ENCODE measurements at places on chromosomes 2 and 18.
A peak's percentile ranks its signal among the peaks of the same experiment; 100 is the strongest.

DNA sequence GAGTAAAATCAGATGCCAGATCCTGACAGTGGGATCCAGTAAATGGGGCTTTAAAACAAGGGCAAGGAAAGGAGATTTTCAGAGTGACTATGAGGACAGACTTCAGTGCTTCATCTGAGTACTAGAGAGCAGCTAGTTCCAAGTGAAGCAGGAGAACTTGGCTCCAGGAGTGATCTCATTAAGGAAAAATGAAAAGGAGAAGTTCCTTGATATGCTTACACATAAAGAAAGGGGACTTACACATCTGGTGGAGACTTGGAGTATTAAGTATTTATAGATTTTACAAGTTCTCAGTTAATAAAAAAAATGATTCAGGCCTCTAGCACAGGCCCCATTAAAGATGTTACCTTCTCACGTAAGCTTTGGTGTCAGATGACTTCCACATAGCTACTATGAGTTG is 105.8 kb downstream of the ICOS start:
- no peak for DNase-seq

- DNase-seq, result peak; percentile 30
Measured at GRCh38 chr2:232789082-232789481, 12.7 kb upstream of the KCNJ13 start.

GRCh38 chr2:38192976-38193375 is 117.0 kb upstream of the CYP1B1 start:
- DNase-seq, result no peak

GRCh38 chr2:120546048-120546864 is 189.4 kb upstream of the GLI2 start:
- DNase-seq, result no peak

- no peak for DNase-seq
Measured at GRCh38 chr2:156151351-156151750, 181.2 kb downstream of the NR4A2 start.

- no peak for DNase-seq
Measured at GRCh38 chr18:58290116-58290695, 246.2 kb downstream of the NEDD4L start.

DNA sequence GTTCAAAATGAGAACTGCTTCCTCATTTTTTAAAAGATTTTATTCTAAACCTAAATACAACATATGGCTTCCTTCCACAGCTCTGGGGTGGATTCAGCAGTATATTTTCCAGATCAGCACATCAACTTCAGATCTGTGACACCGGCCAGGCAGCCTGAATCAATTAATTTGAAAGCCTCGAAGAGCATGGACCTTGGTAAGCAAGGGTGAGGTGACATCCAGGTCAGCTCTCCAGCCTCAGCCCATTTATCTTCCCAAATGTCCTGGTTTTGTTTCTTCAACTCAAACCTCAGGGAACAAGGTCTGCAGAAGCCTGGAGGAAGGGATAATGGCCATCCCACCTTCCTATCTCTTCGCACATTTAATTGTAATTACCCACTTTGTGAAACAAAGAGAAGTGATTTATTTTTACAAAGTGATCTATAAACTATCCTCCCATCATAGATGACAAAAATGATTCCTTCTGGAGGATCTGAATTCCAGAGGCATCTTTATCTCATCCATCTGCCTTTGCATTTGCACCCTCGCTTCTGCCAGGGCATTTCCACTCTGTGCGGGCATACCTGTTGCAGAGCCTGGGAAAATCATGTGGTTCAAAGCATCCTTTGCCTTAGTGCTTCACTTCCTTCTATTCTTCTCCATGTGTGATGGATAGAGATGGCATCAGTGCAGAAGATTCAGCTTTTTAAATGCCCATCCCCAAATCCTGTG is 489.0 kb upstream of the NRP2 start:
- DNase-seq, result no peak

GRCh38 chr2:168694866-168695265 is 107.6 kb upstream of the NOSTRIN start:
- peak; percentile 40 for DNase-seq

DNA sequence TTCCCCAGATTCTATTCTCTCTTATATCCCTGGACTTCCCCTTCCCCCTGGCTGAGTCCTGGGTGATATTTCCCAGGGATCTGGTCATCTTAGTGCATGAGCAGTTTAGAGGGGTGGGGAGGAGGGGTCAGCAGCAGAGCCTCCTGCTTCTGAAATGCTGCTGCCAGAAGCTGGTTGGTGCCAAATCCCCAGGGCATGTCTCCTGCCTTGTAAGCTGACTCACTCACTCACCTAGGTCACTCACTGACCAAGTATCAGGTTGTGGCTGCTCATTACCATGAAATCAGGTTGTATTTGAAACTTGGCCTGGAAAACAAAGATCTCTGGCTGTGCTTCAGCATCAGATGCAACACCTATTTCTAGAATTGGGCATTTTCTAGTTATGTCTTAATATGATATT is 14.3 kb downstream of the GPR39 start:
- DNase-seq, result no peak

GRCh38 chr2:47238638-47239037 is 83.5 kb upstream of the STPG4 start:
- DNase-seq, result no peak

DNA sequence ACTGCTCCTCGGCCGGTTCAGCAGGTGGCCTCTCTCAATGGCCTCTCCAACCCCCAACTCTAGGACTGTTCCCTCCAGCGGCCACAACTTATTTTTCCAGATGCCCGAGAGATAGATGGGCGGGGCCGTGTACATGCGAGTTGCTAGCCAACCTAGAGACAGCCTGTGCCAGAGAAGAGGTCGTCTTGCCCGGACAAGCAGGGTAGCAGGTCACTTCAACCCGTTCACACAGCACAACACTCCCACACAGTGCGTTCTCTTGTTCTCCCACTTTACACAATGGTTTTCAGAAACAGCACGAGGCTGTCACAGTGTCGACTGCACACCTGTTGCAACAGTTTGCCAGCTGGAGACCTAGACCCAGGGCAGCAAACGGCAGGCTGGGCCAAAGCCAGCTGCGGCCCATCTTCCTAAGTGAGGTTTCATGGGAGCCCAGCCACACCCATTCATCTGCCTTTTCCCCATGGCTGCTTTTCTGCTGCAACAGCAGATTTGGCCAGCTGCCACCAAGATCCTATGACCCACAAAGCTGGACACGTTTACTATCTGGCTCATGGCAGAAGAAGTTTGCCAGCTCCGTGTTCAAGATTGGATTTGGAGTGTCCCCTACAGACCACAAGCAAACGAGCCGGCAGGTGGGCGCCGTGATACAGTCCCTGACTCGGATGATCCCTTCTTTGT is 7.3 kb upstream of the PRLH start:
- no peak for DNase-seq

GRCh38 chr2:105736145-105736544 is 8.6 kb upstream of the NCK2 start:
- DNase-seq, result no peak

DNA sequence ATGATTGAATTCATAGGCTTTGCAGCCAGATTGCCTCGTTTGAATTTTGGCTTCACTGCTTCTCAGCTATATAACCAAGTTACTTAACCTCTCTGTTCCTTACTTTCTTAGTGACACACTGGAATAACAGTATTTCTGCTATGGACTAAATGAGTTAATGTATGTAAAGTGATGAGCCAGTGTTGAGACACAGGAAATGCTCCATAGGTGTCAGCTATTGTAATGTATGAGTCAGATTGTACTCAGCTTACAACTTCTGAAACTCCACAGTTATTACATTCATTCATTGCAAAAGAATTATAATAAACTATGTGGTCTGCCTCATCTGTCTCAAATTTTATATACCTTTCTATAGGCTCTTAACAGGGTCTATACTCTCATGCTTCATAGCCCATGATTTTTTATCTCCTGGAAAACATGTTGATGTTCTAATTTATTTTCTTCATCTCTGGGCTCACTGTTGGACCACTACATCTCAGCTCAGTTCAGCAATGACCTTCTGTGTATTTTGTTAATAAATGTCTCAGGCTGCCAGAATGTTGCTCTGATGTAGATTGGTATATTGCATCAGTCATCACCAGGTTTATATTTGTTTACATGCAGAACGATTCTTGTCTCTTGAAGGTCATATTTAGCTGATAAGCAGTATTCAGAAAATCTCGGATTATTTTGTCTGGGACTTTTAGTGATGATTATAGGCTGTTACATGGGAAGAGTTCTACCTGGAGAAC is 76.2 kb downstream of the MAP3K20 start:
- no peak for DNase-seq

DNA sequence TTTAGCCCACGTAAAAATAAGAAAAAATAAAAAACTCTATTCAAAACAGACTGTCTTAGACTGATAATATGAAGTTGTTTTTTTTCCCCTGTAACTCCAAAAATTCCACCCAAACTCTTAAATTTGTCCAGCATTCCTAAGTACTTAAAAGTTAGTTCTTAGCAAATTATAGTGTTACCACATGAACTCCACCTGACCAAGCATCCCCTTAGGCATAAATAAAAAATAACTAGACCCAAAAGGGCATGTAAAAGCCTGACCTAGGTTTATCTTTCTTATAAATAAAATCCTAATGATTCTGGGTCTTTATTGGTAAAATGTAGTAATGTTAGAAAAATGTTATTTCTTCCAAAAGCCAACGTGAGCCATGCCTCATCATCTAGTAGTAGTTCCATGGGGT is 54.3 kb downstream of the TTC21B start:
- no peak for DNase-seq

- DNase-seq, result no peak
Measured at GRCh38 chr2:47664817-47665216, 118.1 kb upstream of the MSH6 start.

DNA sequence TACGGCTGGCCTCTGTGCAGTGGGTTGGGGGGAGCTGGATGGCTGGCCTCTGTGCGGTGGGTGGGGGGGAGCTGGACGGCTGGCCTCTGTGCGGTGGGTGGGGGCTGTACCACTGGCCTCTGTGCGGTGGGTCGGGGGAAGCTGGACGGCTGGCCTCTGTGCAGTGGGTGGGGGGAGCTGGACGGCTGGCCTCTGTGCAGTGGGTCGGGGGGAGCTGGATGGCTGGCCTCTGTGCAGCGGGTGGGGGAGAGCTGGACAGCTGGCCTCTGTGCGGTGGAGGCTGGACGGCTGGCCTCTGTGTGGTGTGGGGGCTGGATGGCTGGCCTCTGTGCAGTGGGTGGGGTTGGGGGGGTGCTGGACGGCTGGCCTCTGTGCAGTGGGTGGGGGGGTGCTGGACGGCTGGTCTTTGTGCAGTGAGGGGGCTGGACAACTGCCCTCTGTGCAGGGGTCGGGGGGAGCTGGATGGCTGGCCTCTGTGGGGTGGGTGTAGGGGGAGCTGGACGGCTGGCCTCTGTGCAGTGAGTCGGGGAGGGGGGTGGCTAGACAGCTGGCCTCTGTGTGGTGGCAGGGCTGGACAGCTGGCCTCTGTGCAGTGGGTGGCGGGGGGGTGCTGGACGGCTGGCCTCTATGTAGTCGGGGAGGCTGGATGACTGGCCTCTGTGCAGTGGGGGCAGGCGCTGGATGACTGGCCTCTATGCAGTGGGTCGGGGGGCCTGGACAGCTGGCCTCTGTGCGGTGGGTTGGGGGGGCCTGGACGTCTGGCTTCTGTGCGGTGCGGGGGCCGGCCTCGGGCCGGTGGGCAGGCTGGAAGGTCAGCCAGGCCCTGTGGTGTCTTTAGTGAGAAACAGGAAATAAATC is 31.9 kb downstream of the NFATC1 start:
- no peak for DNase-seq

- DNase-seq, result no peak
Measured at GRCh38 chr2:218257390-218257981, 3.3 kb upstream of the GPBAR1 start.

DNA sequence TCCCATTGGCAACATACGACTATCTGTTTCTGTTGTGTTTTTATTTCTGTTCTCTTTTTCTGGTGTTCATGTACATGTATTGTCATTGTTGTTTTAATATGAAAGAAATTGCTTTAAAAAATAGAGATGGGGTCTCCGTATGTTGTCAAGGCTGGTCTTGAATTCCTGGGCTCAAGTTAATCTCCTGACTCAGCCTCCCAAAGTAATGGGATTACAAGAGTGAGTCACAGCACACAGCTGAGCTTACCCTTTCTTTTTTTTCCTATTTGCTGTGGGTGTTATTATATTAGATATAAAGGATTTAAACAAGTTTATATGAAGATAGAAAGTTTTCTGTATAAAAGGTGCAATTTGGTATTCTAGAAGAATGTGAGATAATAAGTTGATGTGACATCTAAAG is 554.6 kb downstream of the DSC3 start:
- no peak for DNase-seq

- DNase-seq, result no peak
Measured at GRCh38 chr18:51857989-51858388, 482.0 kb upstream of the DCC start.

DNA sequence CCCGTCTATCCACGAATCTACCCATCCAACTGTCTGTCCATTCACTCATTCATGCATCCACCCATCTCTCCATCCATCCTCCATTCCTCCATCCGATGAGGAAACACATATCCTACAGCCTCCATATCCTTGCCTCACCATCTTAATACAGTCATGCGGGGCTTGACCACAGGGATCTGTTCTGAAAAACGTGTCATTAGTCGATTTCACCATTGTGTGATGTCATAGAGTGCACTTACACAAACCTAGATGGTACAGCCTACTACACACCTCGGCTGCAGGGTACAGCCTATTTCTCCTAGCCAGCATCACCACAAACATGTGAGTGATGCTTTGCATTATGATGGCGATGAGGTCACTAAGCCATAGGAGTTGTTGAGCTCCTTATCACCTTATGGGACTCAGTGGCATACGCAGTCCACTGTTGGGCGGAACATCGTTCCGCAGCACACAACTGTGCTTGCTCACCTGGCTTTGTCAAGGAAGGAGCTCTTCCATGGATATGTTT is 1.9 kb upstream of the NT5DC4 start:
- no peak for DNase-seq

GRCh38 chr2:223692191-223692947 is 90.2 kb upstream of the SCG2 start:
- peak; percentile 19 for DNase-seq

- DNase-seq, result no peak
Measured at GRCh38 chr2:236073867-236074655, 94.1 kb downstream of the GBX2 start.

DNA sequence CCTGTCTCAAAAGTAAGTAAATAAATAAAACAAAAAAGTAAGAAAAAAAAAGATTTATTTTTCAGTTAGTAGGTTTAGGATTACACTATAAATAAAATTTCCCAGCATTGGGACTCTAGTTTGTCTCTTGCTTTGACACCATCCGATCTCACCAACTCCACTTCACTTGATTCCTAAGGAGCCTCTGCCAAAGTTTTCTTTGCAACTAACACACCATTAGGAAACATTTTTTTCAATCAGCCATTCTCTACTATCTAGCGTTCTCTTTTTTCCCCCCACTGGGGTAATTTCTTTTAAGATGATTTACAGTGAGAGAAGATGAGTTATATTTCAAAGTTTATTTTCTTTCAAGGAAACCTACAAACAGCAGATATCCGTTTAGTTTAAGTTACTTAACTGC is 10.6 kb upstream of the NEMP2 start:
- DNase-seq, result no peak

DNA sequence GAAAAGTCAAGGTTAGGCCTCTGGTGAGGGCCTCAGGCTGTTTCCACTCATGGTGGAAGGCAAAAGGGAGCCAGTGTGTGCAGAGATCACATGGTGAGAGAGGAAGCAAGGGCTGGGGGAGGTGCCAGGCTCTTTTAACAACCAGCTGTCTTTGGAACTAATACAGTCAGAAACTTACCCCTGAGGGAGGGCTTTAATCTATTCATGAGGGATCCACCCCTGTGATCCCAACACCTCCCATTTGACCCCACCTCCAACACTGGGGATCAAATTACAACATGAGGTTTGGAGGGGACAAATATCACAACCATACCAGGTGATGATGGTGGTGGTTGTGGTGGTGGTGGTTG is 10.9 kb downstream of the POLI start:
- no peak for DNase-seq
